ENCODE measurements at places on chromosomes 3 and 15.
A peak's percentile ranks its signal among the peaks of the same experiment; 100 is the strongest.

- DNase-seq, result no peak
Observed at GRCh38 chr3:70273492-70273891, 38.9 kb downstream of the MDFIC2 start.

- no peak for DNase-seq
Observed at GRCh38 chr3:178388473-178388872, 147.8 kb upstream of the KCNMB2 start.

DNA sequence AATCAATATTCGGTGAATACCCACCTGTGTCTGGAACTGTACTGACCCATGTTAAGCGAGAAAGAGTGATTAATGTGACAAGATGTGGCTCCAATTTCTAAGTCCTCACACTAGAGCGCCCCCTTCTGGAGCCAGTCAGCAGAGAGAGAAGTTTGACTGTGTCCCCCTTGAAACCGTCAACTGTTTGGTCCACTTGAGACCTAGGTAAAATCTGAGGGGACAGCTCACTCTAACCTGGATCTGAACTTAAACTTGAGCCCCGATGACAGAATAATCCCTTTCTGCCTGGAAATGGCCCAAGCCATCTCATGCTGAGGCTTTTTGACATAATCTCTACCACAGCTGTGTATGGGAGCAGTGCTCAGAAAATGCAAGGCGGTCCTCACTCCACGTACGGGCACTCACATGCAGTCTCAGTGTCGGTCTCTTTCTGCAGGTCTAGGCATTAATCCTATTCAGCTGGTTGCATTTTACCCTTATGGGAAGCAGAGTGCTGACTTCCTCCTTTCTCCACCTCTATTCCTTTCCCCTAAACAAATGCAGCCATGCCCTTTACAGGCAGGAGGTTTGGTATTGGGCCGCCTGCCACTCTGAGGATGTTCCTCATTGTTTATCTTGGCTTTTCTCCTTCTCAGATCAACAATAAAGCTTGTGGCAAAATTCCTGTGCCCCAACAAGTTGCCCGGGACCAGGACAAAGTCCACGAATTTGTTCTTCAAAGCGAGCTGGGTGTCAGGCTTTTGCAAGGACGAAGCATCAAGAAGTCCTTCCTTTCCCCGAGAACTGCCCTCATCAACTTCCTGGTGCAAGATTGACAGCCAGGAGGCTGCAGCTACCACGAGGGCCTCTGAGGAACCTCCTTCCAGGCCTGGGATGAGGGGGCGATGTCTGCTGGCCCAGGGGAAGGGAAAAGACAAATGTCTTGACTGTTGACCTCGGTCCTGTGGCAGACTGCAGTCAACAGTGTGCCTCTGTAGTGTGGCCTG is 47.5 kb upstream of the LIMD1 start:
- peak; percentile 24 for DNase-seq

GRCh38 chr3:175554801-175555200 is 695.7 kb downstream of the NAALADL2 start:
- DNase-seq, result no peak

GRCh38 chr15:37652646-37653417 is 281.6 kb upstream of the TMCO5A start:
- DNase-seq, result no peak

DNA sequence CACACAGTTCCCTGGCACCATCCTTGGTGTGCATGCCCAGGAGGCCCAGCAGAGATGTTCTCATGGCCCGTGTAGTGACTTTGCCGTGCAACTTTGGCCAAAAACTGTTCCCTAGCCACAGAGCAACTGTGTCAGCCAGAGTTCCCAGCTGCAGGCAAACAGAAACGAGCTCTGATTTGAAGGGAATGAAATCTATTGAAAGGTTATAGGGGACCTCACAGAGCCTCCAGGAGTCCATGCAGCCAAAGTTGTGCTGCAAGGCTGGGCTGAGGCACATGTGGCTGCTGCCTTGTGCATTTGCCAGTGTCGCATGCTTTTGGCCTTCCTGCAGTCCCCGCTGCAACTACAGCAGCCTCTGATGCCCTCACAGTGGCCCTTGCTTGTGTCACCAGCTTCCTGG is 70.5 kb downstream of the PLXNA1 start:
- no peak for DNase-seq

GRCh38 chr3:38521391-38521987 is 25.3 kb downstream of the EXOG start:
- peak; percentile 63 for DNase-seq

DNA sequence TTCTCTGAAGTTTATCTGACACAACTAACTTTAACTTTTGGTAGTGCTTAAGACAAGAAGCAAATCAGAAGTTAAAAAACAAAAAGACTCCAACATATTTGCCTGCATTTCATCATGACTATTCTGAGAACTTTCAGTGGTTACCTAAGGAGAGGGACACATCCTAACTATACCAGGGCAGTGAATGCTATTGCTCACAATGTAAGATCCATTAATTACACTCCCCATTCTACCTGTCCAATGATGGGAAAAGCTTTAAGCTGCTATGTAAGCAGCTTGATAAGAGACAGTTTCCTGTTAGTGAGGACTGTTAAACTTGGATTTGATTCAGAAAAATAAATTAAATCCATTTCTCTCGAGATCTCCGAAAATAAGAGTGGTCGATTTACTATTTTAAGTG is 37.5 kb downstream of the SERPINI1 start:
- DNase-seq, result no peak

DNA sequence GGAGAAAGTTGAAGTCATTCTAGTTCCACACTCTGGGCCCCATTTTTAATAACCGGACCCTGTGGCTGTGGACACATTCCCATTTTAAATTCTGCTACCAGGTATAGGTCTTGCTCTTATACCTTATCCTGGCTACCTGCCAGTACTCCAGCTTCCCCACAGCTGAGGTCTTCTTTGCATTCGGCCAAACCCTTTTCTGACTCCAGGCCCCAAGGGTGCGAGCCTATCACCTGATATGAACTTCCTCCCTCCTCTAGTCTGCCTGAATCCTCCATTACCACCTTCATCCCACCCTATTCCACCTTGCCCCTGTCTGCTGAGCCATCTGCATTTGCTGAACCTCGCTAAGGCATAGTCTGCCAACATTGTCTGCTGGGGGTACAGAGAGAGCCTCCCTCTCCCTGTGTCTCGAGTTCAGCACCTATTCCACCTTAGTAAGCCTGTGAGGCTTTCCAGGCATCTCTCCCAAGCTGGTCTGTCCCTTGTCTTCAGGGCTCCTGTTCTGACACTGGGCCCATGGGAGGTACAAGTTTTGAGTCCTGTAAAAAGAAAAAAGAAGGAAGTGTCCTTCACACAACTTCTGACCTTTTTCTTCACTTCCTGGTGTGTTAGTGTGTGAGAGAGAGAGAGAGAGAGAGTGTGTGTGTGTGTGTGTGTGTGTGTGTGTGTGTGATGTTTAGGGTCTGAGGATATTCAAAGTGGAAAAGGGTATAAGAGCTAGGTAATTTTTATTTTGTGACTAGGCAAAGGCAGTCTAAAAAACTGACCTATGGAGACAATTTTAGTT is 27.0 kb downstream of the PDE8A start:
- no peak for DNase-seq

- no peak for DNase-seq
Observed at GRCh38 chr3:126021224-126021623, 52.2 kb downstream of the ROPN1B start.

DNA sequence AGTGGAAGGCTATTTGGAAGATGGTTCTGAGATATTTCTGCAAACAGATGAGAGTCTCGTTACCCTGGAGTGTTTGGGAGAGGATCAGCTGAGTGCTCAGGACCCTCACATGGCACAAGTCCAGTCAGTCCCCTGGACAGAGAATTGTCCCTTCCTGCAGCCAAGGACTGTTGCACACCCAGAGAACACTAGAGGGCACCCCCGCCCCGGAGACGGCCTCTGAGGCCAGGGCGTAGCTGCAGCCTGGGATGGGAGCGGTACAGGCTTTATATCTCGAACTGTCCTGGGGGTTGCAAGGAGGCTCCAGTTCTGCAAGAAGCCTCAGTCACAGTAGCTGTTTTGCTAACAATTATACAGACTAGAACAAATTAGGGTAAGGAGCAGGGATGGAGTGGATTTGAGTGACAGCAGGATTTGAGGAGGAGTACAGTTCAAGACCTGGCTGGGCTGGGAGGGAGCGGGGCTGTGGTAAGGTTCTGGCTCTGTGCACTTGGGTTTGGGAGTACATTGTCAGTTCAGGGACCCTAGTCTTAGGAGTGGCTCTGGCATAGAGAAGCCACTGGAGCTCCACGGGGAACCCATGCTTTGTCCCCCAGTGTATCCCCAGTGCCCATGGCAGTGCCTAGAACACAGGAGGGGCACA is 67.6 kb upstream of the HACD2 start:
- peak; percentile 34 for DNase-seq

GRCh38 chr3:178259703-178260102 is 276.5 kb upstream of the KCNMB2 start:
- no peak for DNase-seq

DNA sequence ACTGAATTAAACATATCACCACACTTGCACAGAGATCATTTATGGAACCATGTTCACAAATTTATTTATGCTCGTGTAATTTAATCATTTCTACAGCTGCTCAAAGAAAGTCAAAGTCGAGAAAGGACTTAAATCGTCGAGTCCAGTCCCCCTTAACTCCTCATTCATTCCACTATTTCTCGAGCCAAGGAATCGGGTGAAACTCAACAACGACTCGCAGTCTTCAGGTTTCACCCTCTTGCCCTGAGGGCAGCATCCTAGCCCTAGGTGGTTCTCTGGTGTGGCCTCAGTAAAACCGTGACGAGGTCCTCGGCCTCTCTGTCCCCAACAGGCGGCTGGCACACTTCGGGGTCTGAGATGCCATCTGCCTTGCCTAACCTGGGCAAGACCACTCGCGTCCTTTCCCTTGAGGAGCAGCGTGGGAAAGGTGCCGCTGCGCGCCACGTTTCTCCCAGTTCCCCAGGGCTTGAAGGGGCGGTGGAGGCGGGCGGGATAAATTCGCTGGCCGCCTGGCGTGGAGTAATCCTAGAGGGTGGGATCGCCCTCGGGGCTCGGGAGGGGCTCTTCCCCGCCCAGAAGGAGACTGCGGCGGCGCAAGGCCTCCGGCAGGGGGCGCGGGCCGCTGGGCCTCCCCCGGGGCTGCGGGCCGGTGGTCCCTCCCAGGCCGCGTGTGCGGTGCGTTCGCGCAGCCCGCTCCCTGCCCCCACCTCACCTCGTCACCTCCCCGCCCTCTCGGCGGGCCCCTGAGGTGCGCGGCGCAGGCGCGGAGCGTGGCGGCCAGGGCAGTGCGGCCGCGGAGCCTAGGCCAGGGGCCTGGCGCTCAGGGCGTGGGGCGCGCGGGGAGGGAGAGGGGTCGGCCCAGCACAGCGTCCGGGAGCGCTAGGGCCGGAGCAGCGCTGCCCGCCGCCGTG is at the start of gene ZNF639:
Gene ZNF639 (plus strand): TSS at position 746 of the 911 bp plus-strand sequence. CDS start 5,263 bp downstream, outside the sequence.
- peak; percentile 85 for DNase-seq

- DNase-seq, result no peak
Observed at GRCh38 chr3:38648024-38648658, 1.3 kb downstream of the SCN5A start.

GRCh38 chr3:79724206-79724605 is 43.6 kb downstream of the ROBO1 start:
- DNase-seq, result no peak

DNA sequence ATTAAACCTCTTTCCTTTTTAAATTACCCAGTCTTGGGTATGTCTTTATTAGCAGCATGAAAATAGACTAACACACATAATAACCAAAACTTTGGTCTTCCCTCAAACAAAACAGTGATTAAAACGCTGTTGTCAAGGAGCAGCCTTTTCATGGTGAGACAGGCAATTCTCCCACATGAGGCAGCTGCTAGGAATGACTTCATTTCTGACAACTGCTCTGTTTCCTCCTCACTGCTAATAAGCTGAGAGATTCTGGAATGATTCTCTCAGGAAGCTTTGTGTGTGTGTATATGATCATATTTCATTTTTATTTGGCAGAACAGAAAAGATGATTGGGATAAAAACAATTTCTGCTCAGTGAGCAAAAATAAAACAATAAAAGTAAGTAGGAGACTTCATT is 580.6 kb upstream of the ADAMTS9 start:
- DNase-seq, result no peak

DNA sequence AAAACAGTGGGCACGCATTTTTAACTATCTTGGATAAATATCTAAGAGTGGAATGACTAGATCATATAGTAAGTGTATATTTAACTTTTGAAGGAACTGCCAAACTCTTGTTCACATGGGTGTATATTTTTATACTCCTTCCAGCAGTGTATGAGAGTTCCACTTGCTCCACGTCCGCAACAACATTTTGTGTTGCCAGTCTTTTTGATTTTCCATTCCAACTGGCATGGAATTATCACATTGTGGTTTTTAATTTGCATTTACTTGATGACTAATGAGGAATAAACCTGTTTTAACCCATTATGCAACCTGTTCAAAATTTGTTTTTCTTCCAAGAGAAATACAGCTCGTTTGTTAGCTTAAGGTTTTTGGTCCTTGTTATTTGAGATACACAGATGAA is 51.6 kb downstream of the ZNF621 start:
- DNase-seq, result no peak

DNA sequence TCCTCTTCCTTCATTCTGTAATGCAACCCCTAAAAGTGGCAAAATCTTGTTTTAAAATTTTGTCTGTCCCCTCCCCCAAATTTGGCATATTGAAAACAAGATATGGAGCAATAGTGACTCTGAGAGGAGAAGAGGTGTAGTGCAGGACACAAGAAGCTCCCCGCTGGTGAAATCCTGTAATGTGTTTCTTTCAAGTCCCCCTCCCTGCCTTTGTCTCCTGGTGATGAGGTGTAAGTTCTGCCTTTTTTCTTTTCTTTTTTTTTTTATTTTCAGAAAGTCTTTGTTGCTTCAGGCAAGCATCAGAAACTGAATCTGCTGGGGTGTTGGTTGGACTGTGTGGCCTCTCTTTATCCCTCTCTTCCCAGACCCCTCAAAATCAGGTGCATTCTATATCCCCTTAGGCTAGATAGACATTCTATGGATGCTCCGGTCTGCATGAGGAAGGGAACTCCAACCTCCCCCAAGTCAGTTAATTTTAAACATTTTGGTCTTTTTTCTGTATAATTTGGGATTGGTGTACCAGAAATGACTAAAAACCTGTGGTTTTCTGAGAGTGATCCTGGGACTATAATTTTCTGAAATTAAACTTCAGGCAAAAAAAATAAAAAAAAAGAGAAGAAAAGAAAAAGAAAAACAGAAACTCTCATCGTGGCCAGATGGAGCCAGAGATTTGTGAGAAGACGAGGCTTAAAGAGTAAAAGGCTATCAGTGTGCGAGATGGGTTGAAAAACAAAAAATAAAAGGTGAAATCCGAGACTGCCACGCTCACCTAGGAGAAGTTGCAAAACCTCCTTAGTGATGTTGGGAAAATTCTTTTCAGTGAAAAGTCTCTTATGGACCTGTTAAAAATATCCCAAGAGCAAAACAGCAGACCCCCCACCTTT is 21.4 kb downstream of the ACKR2 start:
- no peak for DNase-seq

- DNase-seq, result peak; percentile 97
Observed at GRCh38 chr15:82809308-82810060, at the start of gene WHAMM. WHAMM (plus strand) TSS chr15:82809628; CDS start chr15:82809727, 99 bp downstream.

DNA sequence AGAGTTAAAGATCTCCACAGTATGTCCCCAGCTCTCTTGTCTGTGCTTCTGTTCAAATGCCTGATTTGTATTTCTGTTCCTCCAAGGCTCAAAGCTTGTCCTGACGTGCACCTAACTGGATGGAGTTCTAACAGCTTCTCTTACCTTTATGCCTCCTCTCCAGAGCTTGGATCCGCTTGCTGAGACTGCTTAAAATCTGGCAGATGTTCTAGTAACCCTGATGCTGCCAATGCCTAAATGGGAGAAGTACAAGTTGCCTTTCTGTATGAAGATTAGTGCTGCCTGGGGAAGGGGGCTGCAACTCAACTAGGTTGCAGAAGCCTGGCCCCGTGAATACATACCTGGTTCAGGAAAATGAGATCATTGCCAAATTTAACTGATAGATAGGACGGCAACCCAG is 354.5 kb upstream of the KCNMB2 start:
- DNase-seq, result no peak

- DNase-seq, result no peak
Observed at GRCh38 chr3:115325539-115325938, 178.5 kb upstream of the ZBTB20 start.
